ENCODE measurements at places on chromosomes 5 and 9. TPM values are rescaled to one million over a fixed set of nuclear protein-coding genes. Genes with fewer than 3 reads are reported as not detected.

Gene RASGEF1C
- total RNA-seq = not detected

Gene SLC6A7
- total RNA-seq = not detected

Gene TMEM8B
- 7.0 TPM for total RNA-seq

Gene WDR38
- not detected for total RNA-seq

Gene CYSRT1
- 1.4 TPM for total RNA-seq

Gene CERCAM
- 4.1 TPM for total RNA-seq

GRCh38 chr5:173045474-173045873 lies 10.7 kb upstream of the CREBRF start:
- no peak for DNase-seq
- H3K4me3 ChIP-seq = no peak overlapping the region
- H3K36me3 ChIP-seq = no peaks in the 10 kb centered on the region
- H3K27ac ChIP-seq = no peak overlapping the region

GRCh38 chr5:66281294-66281693 lies 137.2 kb downstream of the SREK1 start:
- no peak for DNase-seq
- no peak overlapping the region for H3K4me3 ChIP-seq
- peaks cover 6% of the 10 kb centered on the region for H3K4me1 ChIP-seq
- no peaks in the 10 kb centered on the region for H3K36me3 ChIP-seq
- peaks cover 17% of the 10 kb centered on the region for H3K27me3 ChIP-seq

DNA sequence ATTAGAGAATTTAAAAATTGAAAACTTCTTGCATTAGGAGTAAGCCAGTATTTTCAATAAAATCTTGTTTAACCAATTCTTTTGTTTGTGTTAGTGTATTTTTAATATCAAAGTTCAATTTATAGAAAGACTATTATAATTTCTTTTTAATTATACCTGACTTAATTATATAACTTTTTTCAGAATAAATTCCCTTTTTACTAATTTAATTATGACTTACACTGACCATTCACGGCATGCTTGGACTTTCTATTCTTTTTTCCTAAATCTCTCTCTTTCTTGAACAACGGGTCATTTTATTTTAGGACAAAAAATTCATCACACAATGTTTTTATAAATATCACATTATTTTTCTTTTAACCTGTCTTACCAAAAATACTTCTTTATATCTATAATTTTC lies 555.3 kb upstream of the PTGER4 start:
- peak; percentile 33 for DNase-seq
- peaks cover 7% of the 10 kb centered on the region for H3K36me3 ChIP-seq
- H3K27ac ChIP-seq = no peak overlapping the region
- H3K4me3 ChIP-seq = no peak overlapping the region
- no peaks in the 10 kb centered on the region for H3K4me1 ChIP-seq

DNA sequence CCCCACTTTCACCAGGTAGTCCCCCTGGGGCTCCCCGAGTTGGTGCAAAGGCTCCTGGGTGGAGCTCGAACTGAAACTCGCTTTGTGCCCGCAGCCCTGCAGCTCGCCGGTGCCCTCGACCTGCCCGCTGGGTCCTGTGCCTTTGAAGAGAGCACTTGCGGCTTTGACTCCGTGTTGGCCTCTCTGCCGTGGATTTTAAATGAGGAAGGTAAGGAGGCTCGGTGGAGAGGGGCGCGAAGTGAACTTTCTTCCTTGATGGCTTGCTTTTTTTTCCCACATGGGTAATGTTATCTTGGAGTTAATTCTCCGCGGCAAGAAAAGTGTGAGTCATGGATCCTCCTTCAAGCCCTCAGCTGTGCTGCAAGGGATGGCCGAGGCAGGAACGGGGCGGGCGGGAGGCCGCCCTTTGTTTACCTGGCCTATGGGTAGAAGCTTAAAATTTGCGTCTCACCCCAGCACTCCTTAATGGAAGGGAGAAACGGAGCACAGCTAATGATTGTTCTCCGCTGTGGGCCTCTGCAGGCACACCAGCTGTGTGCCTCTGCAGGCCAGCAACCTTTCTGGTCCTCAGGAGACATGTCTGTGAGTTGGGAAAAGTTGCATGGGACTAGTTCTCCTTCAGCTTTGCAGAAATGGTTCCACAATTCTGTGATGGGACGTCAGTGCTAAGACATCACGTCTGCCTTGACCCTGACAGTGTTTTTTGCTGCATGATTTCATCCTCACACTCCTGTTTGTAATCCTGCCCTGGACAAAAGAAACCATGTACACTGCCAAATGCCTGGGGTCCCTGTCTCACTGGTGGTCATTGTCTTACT lies 1.1 kb downstream of the MAMDC2 start:
- H3K36me3 ChIP-seq = no peaks in the 10 kb centered on the region
- no peaks in the 10 kb centered on the region for H3K27me3 ChIP-seq
- peak overlapping the region; percentile 6 for H3K27ac ChIP-seq
- H3K4me1 ChIP-seq = peaks cover 55% of the 10 kb centered on the region
- DNase-seq = peak; percentile 69
- peak overlapping the region; percentile 68 for H3K4me3 ChIP-seq

DNA sequence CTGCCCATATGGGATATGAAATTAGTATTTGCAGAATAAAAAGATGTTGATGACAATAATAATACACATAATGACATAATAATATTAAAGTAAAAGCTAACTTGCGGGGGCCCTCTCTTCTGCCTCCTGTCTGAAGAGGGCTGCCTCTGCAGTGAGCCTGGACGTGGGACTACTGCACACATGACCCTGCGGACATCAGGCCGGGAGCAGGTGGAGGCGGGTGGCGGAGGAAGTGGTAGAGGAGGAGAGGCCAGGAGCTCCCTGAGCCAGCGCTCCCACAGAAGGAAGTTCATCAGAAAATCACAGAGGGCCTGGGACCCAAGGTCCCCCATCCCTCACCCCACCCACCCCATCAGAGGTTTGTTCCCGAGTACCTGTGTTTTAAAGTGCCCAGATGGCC lies 60.5 kb downstream of the ROPN1L start:
- no peak for DNase-seq
- no peak overlapping the region for H3K27ac ChIP-seq
- H3K4me1 ChIP-seq = peaks cover 9% of the 10 kb centered on the region
- no peaks in the 10 kb centered on the region for H3K27me3 ChIP-seq
- H3K4me3 ChIP-seq = no peak overlapping the region
- no peaks in the 10 kb centered on the region for H3K36me3 ChIP-seq

GRCh38 chr5:141788296-141788970 lies 89.8 kb downstream of the PCDH1 start:
- H3K4me3 ChIP-seq = no peak overlapping the region
- DNase-seq = no peak
- H3K27ac ChIP-seq = no peak overlapping the region
- peaks cover 26% of the 10 kb centered on the region for H3K27me3 ChIP-seq
- H3K4me1 ChIP-seq = peaks cover 6% of the 10 kb centered on the region

GRCh38 chr9:99069075-99069474 lies 35.8 kb upstream of the TGFBR1 start:
- no peak for DNase-seq
- no peak overlapping the region for H3K4me3 ChIP-seq
- H3K36me3 ChIP-seq = no peaks in the 10 kb centered on the region
- no peaks in the 10 kb centered on the region for H3K4me1 ChIP-seq
- H3K27ac ChIP-seq = no peak overlapping the region

Data from MCF 10A (cell line).